ENCODE measurements at places on chromosomes 3 and 15.

DNA sequence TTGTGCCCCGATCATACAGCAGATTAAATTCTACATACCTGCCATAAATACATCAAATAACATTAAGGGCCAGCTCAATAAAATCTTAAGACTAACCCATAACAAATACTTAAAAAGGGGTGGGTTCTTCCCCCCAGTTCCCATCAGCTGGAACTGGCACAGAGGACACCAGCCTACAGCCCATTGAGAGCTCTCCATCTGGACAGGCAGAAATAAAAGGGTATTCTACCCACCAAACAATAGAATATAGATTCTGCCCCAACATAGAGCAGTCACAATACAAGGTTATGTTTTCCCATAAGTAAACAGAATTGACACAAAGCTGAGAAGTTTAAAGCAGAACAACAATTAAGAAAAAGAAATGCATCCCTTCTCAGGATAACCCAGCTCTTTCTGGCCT is 11.9 kb downstream of the CPOX start:
- no peak for DNase-seq

- no peak for DNase-seq
These were observed 21.5 kb upstream of the KCNMB3 start for GRCh38 chr3:179272385-179272784.

DNA sequence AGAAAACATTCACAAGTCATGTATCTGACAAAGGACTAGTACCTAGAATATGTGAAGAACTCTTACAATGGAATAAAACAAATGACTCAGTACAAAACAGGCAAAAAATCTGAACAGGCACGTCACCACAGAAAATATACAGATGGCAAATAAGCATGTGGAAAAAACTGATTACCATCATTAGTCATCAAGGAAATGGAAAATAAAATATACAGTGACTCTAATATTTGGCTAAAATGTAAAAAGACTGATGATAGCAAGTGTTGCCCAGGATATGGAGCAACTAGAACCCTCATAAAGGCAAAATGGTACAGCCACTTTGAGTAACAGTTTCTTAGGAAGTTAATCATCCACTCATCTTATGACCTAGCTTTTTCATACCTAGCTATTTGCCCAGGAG is 95.8 kb upstream of the ABHD17C start:
- DNase-seq, result no peak

DNA sequence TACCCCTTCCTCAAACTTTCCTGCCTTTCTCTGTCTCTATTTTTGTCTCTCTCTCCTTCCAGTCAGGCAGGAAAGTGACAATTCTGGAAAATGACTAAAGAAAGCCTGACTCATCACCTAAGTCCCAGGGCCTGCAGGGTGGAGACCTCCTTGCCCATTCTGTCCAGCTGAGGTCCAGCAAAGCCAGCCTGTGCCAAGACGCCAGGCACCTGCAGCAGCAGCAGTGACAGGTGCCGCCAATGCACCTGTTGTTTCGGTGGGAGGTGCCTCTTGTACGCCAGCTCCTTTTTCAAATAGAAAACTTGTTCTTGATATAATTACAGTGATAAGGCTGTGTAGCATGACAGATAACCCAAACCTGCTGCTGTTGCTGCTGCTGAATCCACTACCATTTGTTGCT is 501.3 kb downstream of the NTRK3 start:
- no peak for DNase-seq

GRCh38 chr15:81812456-81812855 is 233.4 kb downstream of the MEX3B start:
- DNase-seq, result no peak

DNA sequence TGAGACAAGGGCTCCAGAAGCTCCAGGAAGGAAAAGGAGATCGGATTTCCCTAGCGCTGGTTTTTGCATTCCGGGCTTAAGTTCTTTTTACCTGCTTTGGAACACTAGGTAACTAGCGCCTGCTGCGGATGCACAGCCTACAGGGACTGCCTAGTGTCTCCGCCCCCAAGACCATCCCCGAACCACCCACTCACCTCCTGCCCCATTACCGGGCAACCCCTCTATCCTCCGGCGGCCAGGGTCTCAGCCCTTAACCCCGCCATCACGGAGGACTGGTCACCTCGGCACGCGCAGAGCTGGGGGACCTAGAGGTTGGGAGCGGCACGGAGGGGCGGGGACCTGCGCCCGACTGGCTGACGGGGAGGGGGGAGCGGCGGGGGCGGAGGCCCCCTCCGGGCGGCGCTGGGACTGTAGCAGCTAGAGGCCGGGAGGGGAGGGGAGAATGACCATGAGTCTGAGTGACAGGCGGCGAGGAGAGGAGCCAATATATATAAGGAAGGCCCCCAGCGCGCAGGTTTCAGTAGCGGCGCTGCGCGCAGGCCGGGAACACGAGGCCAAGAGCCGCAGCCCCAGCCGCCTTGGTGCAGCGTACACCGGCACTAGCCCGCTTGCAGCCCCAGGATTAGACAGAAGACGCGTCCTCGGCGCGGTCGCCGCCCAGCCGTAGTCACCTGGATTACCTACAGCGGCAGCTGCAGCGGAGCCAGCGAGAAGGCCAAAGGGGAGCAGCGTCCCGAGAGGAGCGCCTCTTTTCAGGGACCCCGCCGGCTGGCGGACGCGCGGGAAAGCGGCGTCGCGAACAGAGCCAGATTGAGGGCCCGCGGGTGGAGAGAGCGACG is at the start of gene DLL4:
Gene DLL4, plus strand, starts transcription at position 520 of the 839 bp plus-strand sequence. CDS start 329 bp downstream, outside the sequence.
- DNase-seq, result no peak

- DNase-seq, result no peak
These were observed 317.8 kb upstream of the AGTR1 start for GRCh38 chr3:148379763-148380382.

DNA sequence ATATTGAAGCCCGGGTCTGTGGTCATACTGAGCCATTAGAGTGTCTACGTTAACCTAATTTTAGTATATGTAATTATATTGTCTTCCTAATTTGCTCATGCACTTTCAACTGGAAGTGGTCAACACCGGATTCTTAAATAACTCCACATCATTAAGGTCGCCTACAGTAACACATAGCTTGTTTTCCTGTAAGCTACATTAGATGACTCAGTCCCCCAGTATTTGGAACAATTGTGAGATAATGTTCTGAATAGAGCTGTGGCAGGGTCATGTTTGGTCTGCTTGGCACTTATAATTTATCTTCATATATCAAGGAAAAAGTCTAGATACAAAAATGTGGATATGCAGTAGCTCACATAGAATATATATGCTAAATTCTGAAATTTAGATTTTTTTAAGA is 486.2 kb downstream of the IGSF11 start:
- no peak for DNase-seq

GRCh38 chr3:34421762-34422161 is 623.3 kb downstream of the PDCD6IP start:
- no peak for DNase-seq

DNA sequence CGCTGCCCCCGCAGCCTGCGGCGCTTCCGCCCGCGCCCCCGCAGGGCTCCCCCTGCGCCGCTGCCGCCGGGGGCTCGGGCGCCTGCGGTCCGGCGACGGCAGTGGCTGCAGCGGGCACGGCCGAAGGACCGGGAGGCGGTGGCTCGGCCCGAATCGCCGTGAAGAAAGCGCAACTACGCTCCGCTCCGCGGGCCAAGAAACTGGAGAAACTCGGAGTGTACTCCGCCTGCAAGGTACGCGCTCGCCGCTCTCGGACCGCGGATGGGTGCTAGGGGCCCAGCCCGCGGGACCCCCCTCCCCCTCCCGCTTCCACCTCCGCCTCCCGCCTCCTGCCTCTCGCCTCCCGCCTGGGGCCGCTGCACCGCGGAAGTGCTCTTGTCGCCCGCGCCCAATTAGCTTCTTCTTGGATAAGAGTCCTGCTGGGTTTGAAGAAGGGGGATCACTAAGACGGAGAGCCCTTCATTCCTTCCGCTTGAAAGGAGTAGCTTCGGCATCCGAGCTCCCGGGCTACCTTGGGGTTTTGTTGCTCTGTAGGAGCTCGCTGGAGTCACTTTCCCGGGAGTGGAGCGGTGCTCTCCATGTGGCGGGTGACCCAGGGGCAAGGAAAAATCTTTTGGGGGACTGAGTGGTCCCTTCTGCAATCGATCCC is 426 bp downstream of the KAT2B start:
- peak; percentile 67 for DNase-seq

DNA sequence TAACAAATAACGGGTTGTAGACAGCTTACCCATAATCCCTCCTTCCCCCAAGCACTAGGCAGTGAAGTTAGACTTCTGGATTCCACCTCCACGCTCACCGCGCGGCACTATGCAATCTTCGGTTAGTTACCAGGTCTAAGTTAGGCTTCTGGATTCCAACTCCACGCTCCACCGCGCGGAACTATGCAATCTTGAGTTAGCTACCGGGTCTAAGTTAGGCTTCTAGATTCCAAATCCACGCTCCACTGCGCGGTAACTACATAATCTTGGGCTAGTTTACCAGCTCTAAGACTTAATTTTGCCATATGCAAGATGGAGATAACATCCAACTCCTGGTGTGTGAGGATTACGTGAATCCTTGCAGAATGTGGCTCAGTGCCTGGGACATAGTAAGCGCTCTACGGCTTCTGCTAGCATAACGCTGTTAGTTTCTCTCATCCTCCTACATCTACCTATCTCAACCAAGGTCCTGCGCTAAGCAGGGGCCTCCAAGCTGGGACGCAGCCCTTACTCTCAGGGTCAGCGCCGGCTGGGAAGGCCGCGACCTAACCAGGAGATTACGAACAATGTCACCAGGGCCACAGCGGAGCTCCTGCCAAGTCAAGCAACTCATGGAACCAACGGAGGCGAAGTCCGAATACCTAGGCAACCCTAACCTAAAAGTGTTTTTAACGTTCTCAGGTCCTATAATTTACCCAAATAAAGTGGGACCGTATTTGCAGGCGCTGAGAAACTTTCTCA is 497 bp upstream of the RPLP1 start:
- DNase-seq, result no peak

DNA sequence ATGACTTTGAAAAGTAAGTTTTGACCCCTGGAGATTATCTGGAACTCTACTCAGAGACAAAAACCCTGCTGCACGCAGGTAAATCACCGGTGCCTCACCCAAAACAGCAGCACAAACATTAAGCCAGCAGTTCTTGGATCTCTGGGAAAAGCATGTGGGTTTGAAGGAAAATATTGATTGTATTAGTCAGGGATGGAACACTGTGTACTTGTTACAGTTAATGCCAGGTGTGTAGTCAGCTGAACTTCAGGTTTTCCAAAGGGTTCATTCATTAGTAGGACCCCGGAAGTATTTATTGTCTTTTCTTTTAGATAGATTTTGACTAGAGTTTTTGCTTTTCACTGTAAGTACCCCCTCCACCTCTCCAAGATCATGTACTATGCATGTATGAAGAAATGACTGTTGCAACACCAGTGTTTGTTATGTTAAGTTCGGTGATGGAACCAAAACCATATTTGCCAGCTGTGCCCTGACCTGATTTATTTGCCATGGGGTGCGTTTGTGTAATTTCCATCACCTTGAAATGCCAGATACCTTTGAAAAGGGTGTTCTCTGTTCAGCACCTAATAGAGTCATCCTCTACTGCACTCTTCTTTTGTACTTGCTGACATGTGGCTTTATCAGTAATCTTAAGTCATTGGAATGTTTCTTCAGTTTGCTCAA is 14.5 kb downstream of the ARHGEF26 start:
- no peak for DNase-seq

DNA sequence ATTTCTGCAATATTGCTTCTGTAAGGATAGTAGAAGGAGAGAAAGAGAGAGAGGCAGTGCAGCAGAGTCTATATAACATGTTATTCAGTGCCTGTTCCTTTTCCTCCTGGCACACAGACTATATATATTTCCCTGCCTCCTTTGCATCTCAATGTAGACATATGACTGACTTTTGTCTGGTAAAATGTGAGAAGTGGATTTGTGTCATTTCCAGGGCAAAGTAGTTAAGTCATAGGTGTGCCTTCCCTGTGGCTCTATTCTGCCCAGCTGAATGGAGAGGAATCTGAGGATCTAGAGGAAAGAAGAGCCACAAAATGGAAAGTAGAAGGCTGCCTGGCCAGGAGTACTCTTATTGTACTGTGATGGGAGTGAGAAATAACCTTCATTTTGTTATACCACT is 54.6 kb upstream of the CADPS start:
- DNase-seq, result no peak

DNA sequence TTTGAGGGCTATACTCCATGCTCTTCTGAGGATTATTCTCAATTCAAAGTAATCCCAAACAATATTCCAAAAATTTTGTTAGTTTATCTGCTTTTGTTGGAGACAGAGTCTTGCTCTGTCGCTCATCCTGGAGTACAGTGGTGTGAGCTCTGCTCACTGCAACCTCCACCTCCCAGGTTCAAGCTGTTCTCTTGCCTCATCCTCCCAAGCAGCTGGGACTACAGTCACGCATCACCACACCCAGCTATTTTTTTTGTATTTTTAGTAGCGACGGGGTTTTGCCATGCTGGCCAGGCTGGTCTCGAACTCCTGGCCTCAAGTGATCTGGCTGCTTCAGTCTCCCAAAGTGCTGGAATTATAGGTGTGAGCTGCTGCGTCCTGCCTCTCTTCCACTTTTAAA is 39.1 kb downstream of the MEF2A start:
- DNase-seq, result no peak

DNA sequence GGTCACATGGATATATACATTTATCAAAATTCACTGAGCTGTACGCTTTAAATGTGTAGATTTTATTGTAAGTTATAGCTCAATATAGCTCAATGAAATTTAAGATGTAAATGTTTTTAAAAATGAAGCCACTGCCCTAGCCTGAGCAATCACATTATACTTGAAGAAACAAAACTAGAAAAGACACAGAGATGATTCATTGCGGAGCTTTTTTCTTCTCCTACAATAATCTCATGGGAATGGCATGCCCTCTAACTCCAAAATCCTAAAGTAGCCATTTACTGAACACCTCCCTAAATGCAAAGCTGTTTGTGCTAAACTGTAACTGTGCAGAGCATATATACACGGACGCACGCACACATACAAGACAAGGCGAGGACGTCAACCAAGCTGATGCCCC is 84.2 kb downstream of the MYO9A start:
- DNase-seq, result no peak

- peak; percentile 40 for DNase-seq
These were observed 485 bp downstream of the CELF6 start for GRCh38 chr15:72319360-72319984.

DNA sequence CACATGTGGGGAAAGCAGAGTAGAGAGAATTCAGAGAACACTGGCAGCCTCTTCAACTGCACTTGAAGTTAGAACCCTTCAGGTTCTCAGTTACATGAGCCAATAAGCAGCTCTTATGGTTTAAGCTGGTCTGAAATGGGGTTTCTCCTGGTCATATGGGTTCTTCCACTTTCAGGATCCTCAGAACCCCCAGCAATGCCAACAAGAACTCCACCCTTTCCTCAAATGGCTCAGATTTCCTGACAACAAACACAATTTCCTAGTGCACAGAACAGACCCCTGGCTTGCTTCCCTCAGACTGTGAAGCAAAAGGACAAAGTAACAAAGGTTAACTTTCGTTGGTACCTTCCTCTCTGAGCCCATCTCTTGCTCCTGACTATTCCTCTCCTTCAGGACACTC is 23.9 kb upstream of the FRMD4B start:
- no peak for DNase-seq

DNA sequence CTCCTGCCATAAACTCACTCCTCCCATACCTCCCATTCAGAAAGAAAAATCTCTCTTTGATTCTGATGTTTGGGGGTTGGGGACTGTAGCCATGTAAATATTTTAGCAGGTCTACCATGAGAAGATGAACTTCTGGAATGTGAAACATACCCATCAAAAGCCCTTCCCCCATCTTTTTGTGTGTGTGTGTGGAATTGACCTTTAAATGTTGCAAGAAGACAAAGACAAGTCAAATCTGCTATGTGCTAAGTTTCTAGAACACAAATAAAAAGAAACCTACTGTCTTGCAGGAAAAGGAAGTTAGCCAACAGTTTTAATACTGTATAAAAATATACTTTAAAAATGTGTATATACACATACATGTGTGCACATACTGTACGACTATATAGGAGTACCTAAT is 29.7 kb upstream of the USP50 start:
- no peak for DNase-seq

All from CD4-positive, alpha-beta T cell treated with Interleukin-1 beta for 1 hour (primary cell).